ENCODE measurements at places on chromosomes 7 and 10.
A peak's percentile ranks its signal among the peaks of the same experiment; 100 is the strongest.

DNA sequence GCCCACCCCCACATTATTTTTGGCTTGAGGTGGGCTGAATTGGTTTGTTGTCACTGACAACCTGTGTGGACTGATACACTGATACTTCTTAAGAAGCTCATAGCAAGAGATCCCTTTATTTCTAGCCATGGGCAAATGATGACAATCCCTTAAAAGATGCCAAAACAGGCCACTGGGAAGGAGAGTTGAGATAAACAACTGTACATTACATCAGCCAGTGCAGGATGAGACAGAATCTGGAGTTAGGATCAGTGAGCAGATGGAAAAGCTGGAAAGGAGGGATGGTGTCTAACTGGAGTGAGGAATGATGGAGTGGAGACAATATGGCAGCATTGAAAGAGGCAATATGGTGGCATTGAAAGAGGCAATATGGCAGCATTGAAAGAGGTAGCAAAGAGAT is 195.9 kb upstream of the LYZL2 start:
- DNase-seq: no peak

DNA sequence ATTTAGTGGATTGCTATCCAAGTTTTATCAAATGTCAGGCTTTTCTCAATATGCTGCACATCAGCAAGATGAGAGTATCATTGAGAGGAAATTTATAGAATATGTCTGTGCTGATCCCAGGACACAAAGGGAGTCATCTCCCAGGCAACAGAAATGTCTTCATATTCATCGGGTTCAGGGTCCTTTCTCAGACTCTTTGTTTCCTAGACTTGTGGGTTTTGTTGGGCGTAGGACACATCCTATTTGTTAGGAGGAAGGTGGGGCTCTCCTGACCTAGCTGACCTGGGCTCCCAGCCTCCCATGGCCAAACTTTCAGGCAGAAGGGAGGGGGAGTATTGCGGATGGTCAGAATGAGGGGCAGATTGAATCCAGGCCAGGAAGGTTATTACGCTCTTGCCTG is 22.9 kb upstream of the NPS start:
- DNase-seq: no peak

- DNase-seq: no peak
Observed at GRCh38 chr7:69903410-69903809, 305.1 kb downstream of the AUTS2 start.

DNA sequence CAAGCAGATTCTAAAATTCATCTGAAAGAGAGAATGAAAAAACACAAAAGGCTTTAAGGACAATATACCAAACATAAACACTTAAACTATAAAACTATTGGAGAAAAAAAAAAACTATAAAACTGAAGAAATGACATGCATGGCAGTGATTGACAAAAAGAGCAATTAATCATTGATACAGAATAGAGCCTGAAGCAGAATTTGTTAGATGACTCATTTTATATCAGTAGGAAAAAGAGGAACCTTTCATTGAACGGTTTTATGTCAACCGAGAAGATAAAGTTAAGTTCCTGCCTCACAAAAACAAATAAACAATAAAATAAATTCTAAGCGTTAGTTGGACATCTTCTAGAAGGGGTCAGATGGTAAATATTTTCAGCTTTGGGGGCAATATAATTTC is 23.3 kb downstream of the NPY start:
- DNase-seq: no peak

GRCh38 chr7:72048420-72048819 is 363.7 kb downstream of the CALN1 start:
- no peak for DNase-seq

DNA sequence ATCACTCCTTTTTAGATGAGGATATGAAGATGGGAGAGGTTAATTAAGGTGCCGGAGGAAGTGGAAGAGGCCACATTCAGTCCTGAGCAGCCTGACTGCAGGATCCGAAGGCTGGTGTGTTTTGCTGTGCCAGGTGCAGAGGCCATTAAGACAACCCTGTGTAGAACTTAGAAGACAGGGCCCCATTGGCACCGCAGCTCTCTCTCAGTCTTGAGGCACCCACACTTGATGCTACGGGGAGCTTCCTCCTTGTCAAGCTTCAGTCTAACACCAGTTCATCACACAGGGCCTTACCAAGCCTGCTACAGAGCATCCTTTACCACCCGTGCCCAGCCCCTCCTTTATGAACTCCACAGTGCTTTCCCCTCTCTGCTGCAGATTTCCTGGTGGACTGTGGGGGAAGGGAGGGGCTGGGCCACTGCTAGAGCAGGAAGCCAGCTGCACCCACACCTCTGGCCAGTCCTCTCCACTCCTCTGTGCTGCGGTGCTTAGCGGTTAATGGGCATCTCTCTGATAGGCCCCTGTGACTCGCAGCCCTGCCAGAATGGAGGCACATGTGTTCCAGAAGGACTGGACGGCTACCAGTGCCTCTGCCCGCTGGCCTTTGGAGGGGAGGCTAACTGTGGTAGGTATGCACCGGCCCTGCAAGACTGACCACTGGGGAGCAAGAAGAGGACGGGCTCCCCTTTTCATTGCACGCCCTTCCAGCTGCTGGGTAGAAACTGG is 45.5 kb downstream of the VWA2 start:
- no peak for DNase-seq

GRCh38 chr10:110355141-110355831 is 50.6 kb upstream of the SMNDC1 start:
- peak; percentile 14 for DNase-seq

- DNase-seq: no peak
Observed at GRCh38 chr7:36606153-36606975, 117.9 kb downstream of the AOAH start.

DNA sequence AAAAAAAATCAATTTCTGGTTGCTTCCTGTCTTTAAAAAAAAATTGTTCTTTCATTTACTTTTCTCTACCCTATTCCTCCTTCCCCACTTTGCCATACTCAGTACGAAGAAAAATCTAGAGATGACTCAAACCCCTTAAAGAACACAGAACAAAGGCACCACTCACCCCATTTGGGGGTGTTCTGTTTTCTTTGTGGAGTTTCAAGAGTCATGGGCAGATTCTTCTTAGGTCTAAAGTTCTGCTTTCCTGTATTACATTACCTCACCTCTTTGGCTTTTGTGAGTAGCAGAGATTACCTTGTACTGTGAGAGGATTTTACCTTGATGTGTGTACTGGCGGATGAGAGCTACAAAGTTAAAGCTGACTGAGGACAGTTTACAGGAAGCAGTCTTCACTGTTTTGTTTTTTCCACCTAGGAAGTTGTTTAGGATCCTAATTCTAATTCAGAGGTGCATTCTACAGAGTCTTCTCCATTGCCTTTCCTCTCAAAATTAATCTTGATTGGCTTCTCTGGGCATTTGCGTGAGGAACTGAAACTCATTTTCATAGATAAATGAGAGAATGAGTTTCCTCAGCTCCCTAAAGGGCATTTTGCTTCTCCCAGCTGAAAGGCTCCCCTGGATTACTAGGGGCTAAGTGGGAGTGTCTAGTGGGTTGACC is 20.7 kb downstream of the AVL9 start:
- DNase-seq: no peak

- DNase-seq: no peak
Observed at GRCh38 chr10:128364631-128365030, 238.4 kb upstream of the MKI67 start.

- no peak for DNase-seq
Observed at GRCh38 chr10:29279779-29280487, 8.9 kb upstream of the LYZL1 start.

- no peak for DNase-seq
Observed at GRCh38 chr7:18119985-18120384, 92.3 kb upstream of the PRPS1L1 start.

DNA sequence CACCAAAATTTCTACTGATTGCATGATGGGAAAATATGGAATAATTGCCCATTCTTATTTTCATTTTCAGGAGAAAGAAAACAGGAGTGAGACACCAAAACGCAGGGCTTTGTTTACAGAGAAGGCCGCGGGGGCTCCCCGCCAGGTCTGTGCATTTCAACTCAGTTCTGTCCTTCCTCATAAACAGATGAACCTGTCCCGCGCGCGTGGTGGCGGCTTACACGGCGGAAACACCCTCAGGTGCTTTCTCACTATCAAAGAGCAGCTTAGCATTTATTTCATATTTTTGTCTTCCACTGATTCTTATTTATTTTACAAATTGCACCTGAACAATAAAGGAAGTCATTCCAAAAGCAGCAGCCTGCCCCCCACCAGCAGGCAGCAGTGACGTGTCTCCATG is 579.4 kb downstream of the PTPRN2 start:
- DNase-seq: no peak

DNA sequence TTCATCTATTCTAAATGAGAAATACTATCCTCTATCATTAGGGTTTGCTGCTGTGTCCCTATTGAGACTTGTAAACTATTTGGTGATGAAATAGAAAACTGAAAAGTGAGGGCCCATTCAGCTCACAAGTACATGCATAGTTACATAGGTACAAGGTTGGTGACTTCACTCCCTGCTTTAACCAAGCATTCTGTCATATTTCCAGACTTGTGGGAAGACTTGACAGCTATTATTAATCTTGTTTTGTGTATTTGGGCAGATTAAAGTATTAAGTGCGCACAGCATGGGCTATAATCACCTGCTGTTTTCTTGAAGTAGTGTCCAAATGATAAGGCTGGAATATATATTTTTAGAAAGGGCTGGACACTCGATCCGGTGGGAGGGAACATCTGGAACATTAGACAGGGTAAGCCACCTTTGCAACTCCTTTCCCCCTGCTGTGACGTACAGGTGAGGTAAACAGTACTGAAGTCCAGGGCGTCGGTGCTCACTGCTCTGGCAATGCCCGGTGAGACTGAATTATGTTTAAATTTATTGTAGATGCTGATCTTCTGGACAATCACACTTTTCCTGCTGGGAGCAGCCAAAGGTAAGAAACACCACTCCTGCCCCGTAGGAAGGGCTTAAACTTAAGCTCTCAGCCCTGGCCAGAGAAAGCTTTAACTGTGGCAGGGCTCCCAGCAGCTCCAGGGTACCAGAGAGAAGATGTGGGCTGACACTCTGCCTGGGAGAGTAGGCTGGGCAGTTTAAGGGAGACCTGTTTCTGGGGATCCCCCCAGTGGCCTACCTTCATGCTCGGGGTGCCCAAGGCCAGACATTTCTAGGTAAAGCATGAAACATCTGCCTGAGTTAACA is at the start of gene PNLIPRP1:
Gene PNLIPRP1, plus strand, starts transcription at position 370 of the 855 bp plus-strand sequence. Its CDS starts 171 bp downstream, at position 541.
- no peak for DNase-seq

DNA sequence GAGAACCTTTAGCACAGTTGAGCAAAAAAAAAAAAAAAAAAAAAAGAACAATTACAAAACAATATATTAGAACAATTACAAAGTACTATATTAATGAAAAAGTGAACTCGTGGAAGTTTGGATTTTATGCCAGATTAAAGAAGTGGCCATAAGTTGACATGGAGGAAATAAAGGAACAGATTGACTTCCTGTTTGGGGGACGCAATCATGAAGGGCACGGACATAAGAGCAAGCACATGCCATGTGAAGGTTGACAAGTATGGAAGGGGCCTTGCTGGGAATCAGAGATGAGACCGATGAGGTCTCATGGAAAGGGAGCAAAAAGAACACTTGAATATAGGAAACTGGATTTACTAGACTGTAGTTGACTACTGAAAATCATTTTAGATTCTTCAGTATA is 61.7 kb downstream of the ICA1 start:
- no peak for DNase-seq

DNA sequence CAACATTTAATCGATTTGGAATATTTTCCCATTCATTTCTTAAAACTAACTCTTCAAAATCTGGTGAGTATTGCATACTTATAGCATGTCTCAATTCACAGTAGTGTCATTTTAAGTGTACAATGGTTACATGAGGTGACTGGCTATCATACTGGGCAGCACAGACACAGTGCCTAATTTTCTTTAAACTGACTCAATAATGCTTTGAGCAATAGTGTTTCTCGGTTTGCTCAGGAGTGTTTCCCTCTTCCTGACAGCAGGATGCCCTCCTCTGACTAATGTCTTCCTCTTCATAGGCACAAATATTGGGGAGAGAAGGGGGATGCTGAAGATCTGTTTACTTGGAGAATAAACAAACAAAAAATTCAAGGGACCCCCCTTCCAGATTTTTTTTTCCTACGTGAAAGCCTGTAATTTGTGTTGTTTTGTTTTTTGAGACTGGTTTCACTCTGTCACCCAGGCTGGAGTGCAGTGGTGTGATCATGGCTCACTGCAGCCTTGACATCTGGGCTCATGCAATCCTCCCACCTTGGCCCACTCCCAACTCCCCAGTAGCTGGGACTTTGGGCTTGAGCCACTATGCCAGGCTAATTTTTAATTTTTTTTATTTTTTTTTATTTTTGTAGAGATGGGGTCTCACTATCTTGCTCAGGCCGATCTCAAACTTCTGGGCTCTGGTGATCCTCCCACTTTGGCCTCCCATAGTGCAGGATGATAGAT is 2.2 kb downstream of the MRC1 start:
- DNase-seq: no peak
